ENCODE measurements at places on chromosomes 7 and 10. TPM values are rescaled to one million over a fixed set of nuclear protein-coding genes. Genes with fewer than 3 reads are reported as not detected.

- H3K4me1 ChIP-seq, result no peaks in the 10 kb centered on the region
- no peaks in the 10 kb centered on the region for H3K27me3 ChIP-seq
- no peak overlapping the region for H3K27ac ChIP-seq
These were observed 170.8 kb downstream of the BBS9 start for GRCh38 chr7:33300131-33300530.

DNA sequence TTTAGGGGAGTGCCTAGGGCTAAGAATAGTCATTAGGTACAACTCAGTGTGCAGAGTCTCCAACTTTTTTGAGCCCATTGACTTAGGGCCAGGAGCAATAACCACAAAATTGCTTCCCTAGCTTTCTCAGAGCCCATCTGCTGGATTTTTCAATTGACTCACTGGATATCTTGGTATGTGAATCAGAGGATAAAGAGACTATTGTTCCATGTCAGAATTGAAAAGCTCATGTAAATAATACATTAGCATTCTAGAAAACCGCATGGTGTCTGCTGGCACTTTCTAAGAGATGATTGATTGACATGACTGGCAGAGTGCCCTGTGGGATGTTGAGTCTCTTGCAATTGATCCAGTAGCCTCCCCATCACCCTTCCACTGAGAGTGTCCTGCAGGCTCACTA, 246.2 kb downstream of the CCDC7 start:
- H3K4me1 ChIP-seq, result no peaks in the 10 kb centered on the region
- H3K27me3 ChIP-seq, result no peaks in the 10 kb centered on the region
- no peaks in the 10 kb centered on the region for H3K36me3 ChIP-seq
- H3K4me3 ChIP-seq, result no peak overlapping the region

DNA sequence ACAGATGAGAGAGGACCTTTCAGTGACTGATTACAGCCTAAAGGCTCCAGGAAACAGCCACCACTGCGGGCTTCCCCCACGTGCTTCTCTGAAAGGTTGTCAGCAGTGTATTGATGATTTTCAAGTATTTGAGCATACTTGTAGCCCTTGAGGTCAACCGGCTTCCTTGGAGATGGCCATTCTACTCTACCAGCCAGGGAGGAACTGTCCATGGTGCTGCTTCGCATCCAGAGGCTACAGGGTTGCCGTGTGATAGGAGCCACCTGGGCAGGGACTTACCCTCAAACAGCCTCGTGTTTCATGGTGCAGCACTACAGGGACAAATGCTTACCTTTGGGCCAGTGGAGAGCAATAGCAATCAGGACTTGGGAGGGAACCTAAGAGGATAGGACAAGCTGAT, 179.5 kb downstream of the DPP6 start:
- H3K27ac ChIP-seq, result no peak overlapping the region
- no peaks in the 10 kb centered on the region for H3K36me3 ChIP-seq
- no peaks in the 10 kb centered on the region for H3K4me1 ChIP-seq
- no peak for DNase-seq

- H3K27me3 ChIP-seq, result no peaks in the 10 kb centered on the region
- H3K27ac ChIP-seq, result no peak overlapping the region
- DNase-seq, result no peak
- H3K36me3 ChIP-seq, result peaks cover 16% of the 10 kb centered on the region
- H3K4me3 ChIP-seq, result no peak overlapping the region
- H3K4me1 ChIP-seq, result no peaks in the 10 kb centered on the region
These were observed 57.1 kb upstream of the KCTD7 start for GRCh38 chr7:66571568-66571967.

VSTM4 gene
- total RNA-seq, result not detected

BEND7 gene
- total RNA-seq, result not detected

SDK1 gene
- 2.0 TPM for total RNA-seq

SYT15B gene
- not detected for total RNA-seq

GNG11 gene
- 1.7 TPM for total RNA-seq

DNA sequence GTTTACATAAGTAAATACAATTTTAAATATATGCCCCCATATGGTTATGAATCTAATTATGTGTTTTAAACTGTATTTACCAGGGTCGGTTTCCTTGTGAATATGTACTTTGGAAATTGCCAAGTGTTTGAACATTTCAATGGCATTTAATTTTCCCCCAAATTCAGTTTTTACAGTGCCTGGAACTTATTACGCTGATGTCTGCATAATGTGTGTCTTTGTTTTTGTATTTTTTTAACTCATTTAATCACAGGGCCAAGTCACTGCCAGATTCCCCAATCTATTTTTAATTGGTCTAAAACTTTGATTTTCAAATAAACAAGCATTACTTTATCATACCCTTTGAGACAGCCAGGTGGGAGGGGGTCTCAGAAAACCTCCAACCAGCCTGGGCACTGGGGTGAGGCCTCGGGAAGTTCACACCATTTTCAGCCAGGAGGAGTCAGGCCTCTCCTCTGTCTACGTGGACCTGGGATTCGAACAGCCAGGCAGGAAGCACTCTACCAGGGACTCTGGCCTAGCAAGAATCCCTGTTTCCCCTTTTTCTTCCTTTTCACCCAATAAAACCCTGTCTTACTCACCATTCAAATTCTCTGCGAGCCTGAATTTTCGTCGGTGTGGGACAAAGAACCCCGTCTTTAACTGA, 151.5 kb upstream of the COL1A2 start:
- no peak for DNase-seq
- H3K27me3 ChIP-seq, result no peaks in the 10 kb centered on the region
- no peaks in the 10 kb centered on the region for H3K4me1 ChIP-seq
- no peak overlapping the region for H3K27ac ChIP-seq

- no peak overlapping the region for H3K4me3 ChIP-seq
- no peaks in the 10 kb centered on the region for H3K4me1 ChIP-seq
- no peak for DNase-seq
- H3K27ac ChIP-seq, result no peak overlapping the region
- H3K36me3 ChIP-seq, result no peaks in the 10 kb centered on the region
These were observed 82.8 kb downstream of the GATA3 start for GRCh38 chr10:8137272-8137681.

GRCh38 chr7:71216211-71216610, 84.3 kb downstream of the GALNT17 start:
- no peaks in the 10 kb centered on the region for H3K27me3 ChIP-seq
- H3K36me3 ChIP-seq, result no peaks in the 10 kb centered on the region
- DNase-seq, result no peak
- H3K4me3 ChIP-seq, result no peak overlapping the region
- H3K27ac ChIP-seq, result no peak overlapping the region

GRCh38 chr10:15595260-15595659, 124.5 kb downstream of the ITGA8 start:
- no peak for DNase-seq
- no peaks in the 10 kb centered on the region for H3K27me3 ChIP-seq
- H3K4me1 ChIP-seq, result no peaks in the 10 kb centered on the region
- no peak overlapping the region for H3K27ac ChIP-seq
- no peak overlapping the region for H3K4me3 ChIP-seq

DNA sequence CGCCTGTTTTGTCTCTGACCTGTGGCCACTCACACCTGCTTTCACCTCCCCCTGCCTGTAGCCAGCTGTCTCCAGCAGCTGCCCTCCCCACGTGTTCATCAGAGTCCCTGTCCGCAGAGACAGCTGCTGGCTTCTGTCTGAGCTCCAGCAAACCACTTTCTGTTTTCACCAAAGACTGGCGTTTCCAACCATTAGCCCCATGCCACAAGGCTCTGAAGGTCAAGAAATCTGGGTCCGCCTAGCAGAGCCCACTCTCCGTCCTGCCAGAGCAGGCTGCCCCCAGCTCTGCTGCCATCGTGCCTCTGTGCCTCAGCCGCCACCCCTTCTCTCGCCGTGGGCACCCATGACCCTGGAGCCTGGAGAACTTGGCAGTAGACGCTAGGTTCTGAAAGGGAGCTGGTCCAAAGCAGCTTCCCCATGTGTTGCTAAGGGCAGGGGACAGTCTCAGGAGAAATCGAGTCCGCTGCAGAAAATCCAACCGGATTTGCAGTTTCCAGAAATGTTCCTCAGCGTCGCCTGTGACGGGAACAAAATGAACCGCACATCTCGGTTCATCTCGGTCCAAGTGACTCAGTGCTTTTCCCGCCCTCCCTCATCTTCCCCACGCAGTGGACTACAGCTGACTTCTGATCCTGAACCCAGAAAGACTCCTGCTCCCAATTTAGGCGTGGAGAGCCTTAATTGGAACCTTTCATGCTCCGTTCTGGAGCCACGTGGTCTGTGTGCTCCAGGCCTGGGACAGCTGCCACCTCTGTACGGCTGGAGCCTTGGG, 28.0 kb downstream of the TMEM120A start:
- H3K36me3 ChIP-seq, result no peaks in the 10 kb centered on the region
- no peak overlapping the region for H3K4me3 ChIP-seq
- no peaks in the 10 kb centered on the region for H3K4me1 ChIP-seq
- no peak for DNase-seq
- no peaks in the 10 kb centered on the region for H3K27me3 ChIP-seq

- H3K36me3 ChIP-seq, result no peaks in the 10 kb centered on the region
- no peak overlapping the region for H3K4me3 ChIP-seq
- H3K27ac ChIP-seq, result no peak overlapping the region
These were observed 28.6 kb downstream of the FAM13C start for GRCh38 chr10:59333701-59334100.

C10orf71 gene
- not detected for total RNA-seq

DNA sequence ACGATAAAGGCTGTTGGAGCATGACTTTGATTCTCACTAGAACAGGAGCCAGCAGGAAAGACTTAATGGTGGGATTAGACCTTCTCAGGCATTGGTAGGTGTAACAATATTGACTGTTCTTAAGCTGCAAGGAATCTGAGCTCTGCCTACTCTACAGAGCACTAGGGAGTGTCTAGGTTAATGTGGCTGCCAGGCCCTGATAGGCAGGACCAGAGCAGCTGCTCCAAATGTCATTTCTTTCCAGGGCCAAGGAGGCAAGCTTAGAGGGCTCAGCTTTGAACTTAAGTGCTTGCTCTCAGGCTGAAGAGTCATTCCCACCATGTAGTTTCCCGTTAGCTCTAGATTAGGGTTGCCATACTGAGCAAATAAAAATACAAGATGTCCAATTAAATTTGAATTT, 96.8 kb downstream of the RAB18 start:
- H3K4me1 ChIP-seq, result no peaks in the 10 kb centered on the region
- no peak for DNase-seq
- H3K36me3 ChIP-seq, result no peaks in the 10 kb centered on the region
- H3K27ac ChIP-seq, result no peak overlapping the region
- H3K4me3 ChIP-seq, result no peak overlapping the region
- H3K27me3 ChIP-seq, result no peaks in the 10 kb centered on the region

DNA sequence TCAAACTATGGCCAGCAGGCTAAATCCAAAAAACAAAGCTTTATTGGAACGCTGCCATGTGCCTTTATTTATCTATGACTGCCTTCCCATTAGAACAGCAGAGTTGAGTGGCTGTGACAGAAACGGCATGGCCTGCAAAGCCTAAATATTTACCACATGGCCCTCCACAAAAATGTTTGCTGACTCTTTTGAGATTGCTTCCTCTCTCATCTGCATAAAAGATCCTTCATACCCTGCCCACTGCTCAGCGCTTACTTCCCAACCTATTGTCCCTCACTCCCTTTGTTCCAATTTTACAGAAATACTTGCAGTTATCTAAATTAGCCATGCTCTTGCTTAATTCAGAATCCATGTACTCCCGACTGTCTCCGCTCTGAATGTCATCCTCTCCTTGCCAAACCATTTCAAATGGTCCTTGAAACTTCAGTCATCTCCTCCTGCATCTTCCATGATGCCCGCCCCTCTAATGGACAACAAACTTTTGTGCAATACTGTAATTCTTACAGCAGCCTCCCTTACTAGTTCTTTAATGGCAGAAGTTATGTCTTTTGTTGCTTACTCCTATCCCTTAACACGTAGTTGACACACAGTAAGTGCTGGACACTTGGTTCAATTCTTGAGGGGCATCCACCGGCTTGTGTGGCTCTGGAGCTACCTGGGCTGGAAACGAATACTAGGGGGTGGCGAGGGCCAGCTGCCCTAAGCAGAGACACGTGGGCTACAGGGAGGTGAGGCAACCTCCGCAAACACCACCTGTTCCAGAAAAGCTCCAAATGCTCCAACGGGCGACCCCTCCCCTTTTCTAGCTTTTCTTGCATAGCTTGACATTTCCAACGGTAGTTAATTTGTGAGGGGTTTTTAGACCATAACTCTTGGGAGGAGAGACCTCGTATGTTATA, 832 bp downstream of the XRCC2 start:
- no peaks in the 10 kb centered on the region for H3K27me3 ChIP-seq
- no peak for DNase-seq
- no peak overlapping the region for H3K27ac ChIP-seq
- H3K36me3 ChIP-seq, result no peaks in the 10 kb centered on the region
- peak overlapping the region; percentile 47 for H3K4me3 ChIP-seq

- no peak for DNase-seq
- no peaks in the 10 kb centered on the region for H3K27me3 ChIP-seq
- H3K4me3 ChIP-seq, result no peak overlapping the region
- no peaks in the 10 kb centered on the region for H3K4me1 ChIP-seq
- no peaks in the 10 kb centered on the region for H3K36me3 ChIP-seq
These were observed 104.5 kb downstream of the CYP26A1 start for GRCh38 chr10:93178226-93178625.

CPVL gene
- total RNA-seq, result not detected

TSPAN33 gene
- total RNA-seq, result 117 TPM

CPA1 gene
- total RNA-seq, result not detected

DNA sequence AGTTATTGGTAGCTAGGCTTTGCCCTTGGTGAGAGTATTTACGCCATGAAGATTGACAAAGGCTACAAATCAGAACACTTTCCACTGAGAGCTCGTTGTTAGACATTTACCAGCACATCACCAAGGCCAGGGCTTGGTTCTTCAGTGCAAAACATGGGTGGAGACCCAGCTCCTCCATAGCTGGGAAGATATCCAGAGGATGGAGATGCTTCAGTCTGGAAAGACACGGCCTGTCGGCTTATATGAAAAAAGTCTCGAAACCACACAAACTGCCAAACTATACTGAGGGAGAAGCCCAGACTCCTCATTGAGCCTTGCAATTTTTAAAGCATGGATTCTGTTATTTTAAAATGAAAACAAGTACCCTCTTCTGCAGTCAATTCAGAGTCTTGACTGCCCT, 83.4 kb upstream of the ANLN start:
- H3K4me1 ChIP-seq, result no peaks in the 10 kb centered on the region
- H3K36me3 ChIP-seq, result no peaks in the 10 kb centered on the region
- DNase-seq, result no peak
- no peak overlapping the region for H3K27ac ChIP-seq
- no peak overlapping the region for H3K4me3 ChIP-seq
- H3K27me3 ChIP-seq, result no peaks in the 10 kb centered on the region
